ENCODE measurements at places on chromosomes 6 and 20. TPM values are rescaled to one million over a fixed set of nuclear protein-coding genes. Genes with fewer than 3 reads are reported as not detected.

DNA sequence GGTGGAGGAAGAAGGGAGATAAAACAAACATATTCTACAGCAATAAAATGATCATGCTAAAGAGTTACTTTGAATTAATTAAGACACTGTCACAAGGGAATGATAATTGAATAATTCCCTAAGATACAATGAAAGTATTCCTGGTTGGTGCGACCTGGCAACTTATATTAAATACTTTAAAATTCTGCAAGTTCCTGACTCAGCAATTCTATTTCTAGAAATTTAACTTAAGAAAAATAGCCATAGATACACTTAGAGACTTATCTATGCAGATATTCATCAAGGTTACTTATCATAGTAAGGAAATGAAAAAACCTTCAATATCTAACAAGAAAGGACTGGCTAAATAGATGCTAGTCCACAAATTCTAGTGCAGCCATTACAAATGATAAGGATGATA lies 156.0 kb downstream of the BACH2 start:
- DNase-seq, result no peak

DNA sequence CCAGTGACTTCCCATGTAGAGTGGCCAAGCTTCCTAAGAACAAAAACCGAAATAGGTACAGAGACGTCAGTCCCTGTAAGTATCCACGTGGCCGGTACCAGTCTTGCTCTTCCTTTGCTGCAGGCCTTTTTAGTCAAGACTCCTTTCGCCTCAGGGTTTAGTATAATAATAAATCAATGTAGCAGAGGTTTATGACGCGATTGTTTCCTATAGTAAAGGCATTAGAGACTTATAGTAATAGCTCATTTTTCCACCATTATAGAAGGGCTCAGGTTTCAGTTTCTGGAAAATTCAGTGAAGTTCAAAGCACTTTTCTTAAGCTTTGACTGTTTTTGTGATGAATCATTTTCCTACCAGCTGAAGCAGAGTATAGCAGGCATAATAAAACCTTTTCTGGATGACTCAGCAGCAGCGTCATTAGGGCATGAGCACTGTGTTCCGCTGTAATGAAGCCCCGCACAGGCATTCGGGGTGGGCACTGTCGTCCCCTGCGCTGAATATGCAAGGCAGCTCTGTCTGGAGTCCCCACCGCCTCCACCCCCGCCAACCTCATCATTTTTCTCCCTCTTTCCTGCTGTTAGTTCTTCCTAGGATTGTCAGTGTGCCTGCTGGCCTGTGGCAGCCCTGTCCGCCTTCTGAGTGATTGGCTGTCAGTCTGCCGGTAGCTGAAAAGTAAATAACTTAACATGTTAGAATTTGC lies 51.3 kb downstream of the PTPN1 start:
- DNase-seq, result no peak

GRCh38 chr6:150881911-150882481 lies 16.5 kb downstream of the MTHFD1L start:
- no peak for DNase-seq

GRCh38 chr6:155003476-155003875 lies 8.4 kb downstream of the TIAM2 start:
- no peak for DNase-seq

DNA sequence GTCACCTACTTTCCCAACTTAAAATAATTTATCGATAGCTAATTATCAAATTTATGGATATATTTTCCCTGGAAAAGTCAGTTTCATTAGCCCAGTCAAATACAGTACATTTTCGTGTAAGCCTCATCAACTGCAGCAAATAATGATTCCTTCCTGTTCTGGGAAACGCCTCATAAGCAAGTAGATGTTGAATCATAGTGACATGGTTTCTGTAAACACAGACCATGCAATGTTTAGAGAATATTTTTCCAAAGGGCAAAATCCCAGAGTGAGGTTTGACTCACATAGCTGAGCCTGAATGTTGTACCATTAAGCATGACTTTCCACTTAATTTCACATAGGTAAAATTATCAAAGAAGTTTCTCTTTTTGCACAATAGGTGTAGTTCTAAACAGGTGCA lies 16.7 kb upstream of the VNN1 start:
- DNase-seq, result no peak

DNA sequence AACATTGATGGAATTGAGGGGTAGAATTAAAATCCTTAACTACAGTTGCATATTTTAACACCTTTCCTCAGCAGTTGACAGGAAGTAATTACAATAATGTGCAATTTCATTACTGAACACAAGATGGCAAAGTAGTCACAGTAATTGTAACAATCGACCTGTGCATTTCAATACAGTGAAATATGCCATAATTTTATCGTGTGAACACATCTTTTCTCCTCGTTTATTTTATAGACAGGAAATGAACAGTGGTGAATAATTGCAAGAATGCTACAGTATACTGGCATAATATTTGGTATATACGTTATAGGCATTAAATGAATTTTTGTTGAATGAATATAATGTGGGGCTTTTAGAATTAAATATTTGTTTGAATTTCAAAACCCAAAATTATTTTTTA lies 25.0 kb downstream of the CYB5R4 start:
- DNase-seq, result no peak

- DNase-seq, result no peak
Measured at GRCh38 chr6:51968265-51968664, 119.1 kb downstream of the PKHD1 start.

- no peak for DNase-seq
Measured at GRCh38 chr20:4150070-4150441, 134.7 kb upstream of the RNF24 start.

DNA sequence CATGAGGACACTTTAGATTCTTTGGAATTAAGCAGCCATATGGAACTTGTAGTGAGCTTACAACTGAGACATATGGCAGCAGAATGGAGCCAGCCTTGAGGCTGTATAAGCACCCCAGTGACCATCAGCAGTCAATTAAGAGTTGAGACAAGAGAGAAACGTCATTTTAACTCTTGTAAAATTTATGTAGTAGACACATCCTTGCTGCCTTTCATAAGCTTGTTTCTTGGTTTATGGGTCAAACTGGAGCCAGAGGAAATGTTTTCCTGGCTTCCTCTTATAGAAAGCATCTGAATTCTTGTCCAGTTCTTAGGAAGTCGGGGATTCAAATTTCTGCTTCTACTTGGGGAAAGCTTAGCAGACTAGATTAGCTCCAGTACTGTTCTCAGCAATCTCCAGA lies 745.1 kb upstream of the MARCKS start:
- DNase-seq, result no peak

GRCh38 chr20:24420567-24420966 lies 48.9 kb upstream of the SYNDIG1 start:
- no peak for DNase-seq

DNA sequence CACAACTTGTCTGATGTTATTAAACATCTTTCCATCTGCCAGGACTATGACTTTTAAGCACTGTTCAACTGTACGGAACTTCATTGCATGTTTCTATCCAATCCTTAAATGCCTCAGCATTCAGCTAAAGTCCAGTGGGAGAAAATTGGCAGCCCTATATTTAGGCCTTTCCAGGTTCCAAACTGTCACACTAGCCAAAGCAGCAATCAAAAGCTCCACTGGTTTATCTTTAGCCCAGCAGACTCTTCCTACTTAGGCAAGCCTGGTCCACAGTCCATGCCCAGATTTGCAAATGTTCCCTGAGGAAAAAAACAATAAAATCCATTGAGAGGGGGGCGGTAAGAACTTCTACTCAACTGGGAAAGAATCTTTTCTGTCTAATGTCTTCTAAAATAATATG lies 349.1 kb upstream of the GJE1 start:
- DNase-seq, result no peak

GRCh38 chr6:138972226-138972665 lies 15.8 kb downstream of the REPS1 start:
- no peak for DNase-seq

- DNase-seq, result no peak
Measured at GRCh38 chr20:38159957-38160756, 4.9 kb downstream of the TGM2 start.

DNA sequence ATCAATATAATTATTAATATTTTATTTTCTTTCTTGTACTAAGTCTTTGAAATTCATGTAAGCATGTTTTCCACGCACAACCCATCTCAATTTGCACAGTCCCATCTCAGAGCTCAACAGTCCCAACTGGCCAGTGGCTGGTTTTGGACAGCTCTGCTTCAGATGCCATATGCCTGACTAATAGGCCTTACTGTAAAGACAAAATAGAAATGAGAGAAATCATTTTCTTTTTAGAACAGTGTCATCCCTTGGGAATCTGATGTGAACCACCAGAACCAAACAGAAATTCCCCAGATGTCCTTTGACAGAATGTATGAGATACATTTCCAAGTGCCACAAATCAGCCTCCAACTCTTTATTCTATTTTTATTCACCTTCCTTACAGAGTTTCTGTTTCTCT lies 338.9 kb downstream of the ESR1 start:
- DNase-seq, result no peak

DNA sequence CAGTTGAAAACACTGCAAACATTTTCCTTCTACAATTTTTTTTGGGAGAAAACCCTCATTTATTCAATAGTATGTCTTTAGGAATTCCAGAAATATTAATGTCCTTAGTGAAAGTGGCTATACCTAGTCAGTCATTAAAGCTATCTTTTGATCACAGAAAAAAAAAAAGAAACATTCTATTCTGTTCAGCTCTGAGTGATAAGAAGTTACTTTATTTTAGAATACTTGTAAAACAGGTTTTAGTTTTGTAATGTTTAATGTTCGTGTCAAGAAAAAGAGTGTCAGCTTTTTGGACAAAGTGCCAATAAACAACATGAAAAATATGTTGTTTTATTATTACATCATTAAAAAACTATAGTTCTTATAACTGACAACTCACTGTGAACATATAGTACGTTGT lies 240.4 kb downstream of the OGFRL1 start:
- no peak for DNase-seq

- no peak for DNase-seq
Measured at GRCh38 chr6:130505808-130506598, 140.2 kb downstream of the TMEM200A start.

- no peak for DNase-seq
Measured at GRCh38 chr20:38152175-38152620, 12.9 kb downstream of the TGM2 start.

- no peak for DNase-seq
Measured at GRCh38 chr6:128495536-128496333, 24.7 kb downstream of the PTPRK start.

DNA sequence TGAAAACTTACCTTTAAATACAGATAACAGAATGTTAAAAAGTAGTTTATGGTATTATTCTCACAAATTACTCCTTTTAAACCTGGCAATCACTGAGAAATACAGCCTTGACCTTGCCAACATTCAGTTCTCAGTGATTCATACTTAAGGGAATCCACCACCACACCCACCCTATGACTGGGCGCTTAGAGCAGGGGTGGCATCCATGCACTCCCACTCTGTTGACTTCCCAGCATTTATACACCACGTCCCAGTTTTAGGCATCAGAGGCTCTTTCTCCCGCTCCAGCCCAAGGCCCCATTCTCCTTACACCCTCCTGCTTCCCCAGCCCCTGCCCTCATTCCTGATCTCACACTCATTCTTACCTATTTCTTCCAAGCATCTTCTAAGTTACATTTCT lies 16.3 kb downstream of the TRAF3IP2 start:
- no peak for DNase-seq

- no peak for DNase-seq
Measured at GRCh38 chr6:122347280-122347679, 52.2 kb upstream of the HSF2 start.

DNA sequence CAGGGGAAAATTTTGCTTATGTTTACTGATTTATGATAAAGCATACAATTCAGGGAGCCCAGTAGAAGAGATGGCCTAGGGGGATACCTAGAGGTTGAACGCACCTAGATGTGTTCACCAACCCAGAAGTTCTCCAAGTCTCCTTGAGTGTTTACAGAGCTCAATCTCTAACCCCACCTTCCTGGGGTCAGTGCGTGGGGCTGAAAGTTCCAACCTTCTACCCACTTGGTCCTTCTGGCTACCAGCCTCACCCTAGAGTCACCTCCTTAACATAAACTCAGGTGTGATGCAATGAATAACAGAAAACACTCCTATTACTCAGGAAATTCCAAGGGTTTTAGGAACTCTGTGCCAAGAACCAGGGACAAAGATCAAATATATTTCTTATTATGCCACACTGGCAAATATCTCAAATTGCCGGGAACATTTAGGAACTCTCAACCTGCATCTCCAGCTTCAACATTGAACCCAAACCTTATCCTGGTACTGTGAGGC lies 26.4 kb downstream of the AFG1L start:
- no peak for DNase-seq

DNA sequence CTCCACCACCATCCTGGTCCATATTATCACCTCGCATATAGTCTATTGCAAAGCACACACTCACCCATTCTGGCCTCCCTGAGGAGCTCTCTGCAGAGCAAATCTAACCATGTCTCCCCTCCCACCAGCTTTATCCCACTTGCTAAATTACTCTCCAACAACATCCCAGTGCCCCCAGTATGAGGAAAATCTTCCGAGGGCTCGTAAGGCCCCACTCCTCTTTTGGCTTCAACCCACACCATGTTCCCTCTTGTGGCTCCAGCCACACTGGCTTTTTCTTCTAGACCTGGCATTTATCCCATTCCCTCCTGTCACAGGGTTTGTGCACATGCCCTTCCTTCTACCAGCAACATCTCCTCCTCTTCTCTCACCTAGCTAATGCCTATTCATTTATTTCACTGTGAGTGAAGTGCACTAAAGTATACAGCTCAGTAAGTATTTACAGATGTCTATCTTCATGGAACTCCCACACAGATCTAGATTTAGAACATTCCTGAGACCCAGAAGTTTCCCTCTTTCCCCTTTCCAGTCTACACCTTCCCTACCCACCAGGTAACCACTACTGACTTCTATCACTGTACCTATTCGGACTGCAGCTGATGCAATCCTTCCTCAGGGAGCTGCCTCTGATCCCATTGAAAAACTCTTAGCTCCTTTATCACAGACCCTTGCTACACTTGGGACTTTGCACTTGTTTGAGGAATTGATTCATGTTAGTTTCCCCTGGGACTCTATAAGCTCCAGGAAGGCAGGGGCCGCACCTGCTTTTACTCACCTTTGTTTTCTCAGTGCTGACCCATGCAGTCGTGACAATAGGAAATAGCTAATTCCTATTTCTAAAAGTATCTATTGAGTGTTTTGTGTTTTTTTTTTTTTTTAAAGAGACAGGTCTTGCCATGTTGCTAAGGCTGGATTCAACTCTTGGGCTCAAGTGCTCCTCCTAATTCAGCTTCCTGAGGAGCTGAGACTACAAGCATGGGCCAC lies 15.5 kb downstream of the MRPL14 start:
- DNase-seq, result no peak

DNA sequence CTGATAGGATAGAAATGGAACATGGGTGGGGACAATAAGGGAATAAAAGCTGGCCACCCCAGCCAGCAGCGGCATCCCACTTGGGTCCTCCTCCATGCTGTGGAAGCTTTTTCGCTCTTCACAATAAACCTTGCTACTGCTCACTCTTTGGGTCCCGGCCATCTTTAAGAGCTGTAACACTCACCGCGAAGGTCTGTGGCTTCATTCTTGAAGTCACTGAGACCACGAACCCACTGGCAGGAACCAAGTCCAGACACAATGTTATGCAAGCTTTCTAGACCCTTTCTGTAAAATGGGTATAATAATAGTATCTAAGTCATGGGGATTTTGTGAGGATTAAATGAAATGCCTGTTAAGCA lies 48.9 kb upstream of the EZR start:
- no peak for DNase-seq

GRCh38 chr6:158954753-158955152 lies 45.2 kb downstream of the RSPH3 start:
- DNase-seq, result no peak

The SAMD5 gene
- total RNA-seq, result 0.84 TPM

The UNC93A gene
- not detected for total RNA-seq

The MYT1 gene
- total RNA-seq, result not detected

The MLIP gene
- total RNA-seq, result 300 TPM

The AKAP12 gene
- total RNA-seq, result 220 TPM

The TBC1D32 gene
- 8.4 TPM for total RNA-seq

The TTBK1 gene
- total RNA-seq, result not detected

The SMLR1 gene
- total RNA-seq, result not detected

Data from tibial nerve (tissue), 4 donors.